B cell (primary cell): ENCODE measurements at places on chromosomes 16 and 17.

GRCh38 chr16:85231959-85232358, 119.7 kb upstream of the CIBAR2 start:
- H3K4me3 ChIP-seq: no peak overlapping the region
- H3K27me3 ChIP-seq: peaks cover 24% of the 10 kb centered on the region
- no peaks in the 10 kb centered on the region for H3K36me3 ChIP-seq
- H3K27ac ChIP-seq: no peak overlapping the region
- peaks cover 20% of the 10 kb centered on the region for H3K4me1 ChIP-seq

DNA sequence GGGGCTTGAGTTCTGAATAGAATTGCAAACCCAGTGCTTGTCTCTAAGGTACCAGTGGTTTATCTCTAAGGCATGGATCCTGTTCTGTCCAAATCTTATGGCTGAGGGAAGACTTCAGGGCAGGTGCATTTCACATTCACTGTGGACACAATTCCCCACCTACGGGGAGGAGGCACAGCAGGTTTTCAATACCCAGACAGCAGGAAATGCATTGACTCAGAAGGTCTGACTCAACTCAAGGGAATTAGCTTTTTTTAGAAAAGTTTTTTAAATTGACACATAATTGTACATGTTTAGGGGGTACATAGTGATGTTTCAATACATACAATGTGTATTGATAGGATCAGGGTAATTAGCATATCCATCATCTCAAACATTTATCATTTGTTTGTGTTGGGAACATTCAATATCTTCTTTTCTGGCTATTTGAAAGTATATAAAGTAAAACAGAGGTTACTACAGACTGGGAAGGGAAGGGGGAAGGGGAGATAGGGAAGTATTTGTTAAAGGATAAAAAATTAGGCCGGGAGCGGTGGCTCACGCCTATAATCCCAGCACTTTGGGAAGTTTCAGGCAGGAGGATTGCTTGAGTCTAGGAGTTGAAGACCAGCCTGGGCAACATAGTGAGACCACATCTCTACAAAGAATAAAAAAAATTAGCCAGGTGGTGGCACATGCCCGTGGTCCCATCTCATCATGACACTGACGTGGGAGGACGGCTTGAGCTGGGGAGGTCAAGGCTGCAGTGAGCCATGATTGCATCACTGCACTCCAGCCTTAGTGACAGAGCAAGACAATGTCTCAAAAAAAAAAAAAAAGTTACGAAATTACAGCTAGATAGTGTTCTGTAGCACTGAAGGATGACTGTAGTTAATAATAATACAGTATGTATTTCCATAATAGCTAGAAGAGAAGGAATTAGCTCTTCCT, 54.9 kb downstream of the RGS9 start:
- H3K27me3 ChIP-seq: no peaks in the 10 kb centered on the region
- no peaks in the 10 kb centered on the region for H3K4me1 ChIP-seq
- DNase-seq: no peak
- no peaks in the 10 kb centered on the region for H3K36me3 ChIP-seq

DNA sequence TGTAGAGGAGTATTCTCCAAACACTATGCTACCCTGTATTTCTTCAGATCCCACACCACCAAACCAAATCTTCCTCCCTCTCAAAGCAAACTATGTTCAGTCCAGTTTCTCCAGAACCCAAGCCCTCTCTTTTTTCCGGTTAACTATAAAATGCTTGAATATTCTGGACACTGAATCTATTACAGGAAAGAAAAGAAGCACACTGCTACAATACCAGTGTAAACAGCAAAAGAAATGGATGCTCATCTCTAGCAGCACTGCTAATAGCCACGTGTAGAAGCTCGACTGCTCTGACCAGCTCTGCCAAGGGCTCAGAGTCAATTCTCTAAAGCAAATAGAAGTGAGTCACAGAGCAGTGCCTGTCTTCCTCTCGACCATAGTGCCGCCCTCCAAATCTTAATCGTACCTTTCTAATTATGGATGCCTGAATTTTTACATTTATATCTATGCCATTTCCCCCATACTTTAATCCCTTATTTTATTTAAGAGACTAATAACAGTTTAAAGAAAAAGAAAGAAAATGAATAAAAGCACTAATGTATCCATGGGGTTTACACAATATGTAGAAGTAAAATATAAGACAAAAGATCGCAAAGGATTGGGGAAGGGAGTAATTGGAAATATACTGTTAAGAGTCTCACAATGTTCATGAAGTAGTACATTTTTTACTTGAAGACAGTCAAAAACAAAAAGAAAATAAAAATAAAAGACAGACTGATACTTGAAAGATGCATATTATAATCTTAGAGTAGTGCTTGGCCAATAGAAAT, 154.5 kb downstream of the PARN start:
- DNase-seq: no peak
- H3K27me3 ChIP-seq: no peaks in the 10 kb centered on the region
- peaks cover 22% of the 10 kb centered on the region for H3K36me3 ChIP-seq

DNA sequence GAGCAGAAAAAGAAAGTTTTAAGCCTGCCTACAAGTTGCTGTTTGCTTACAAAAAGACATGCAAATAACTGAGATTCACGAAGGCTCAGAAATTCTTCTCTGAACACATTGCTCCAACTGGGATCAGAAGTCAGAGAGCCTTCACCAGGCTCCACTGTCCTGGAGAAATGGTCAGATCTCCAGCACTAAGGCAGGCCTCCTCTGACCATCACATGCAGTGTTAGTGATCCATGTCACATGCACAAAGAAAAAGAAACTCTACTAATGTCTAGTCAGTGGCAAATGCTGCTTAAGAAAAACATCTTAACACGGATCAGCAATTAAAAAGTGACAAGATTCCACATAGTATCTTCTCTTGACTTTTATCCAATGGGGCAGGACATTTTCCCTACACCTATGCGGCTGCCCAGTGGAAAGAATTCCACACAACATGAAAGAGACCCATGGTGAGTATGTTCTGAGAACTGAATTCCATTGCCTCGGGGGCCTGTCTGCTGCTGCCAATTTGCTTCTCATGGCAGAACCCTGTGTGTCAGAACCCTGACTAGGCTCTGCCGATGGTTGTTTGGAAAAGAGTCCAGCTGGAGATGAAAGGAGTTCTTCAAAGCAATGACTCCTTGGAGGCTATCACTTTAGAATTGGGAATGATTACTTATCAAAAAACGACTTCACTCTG, 96.6 kb downstream of the HIC1 start:
- H3K4me1 ChIP-seq: no peaks in the 10 kb centered on the region
- DNase-seq: no peak
- H3K27ac ChIP-seq: no peak overlapping the region
- H3K36me3 ChIP-seq: no peaks in the 10 kb centered on the region
- H3K4me3 ChIP-seq: no peak overlapping the region

DNA sequence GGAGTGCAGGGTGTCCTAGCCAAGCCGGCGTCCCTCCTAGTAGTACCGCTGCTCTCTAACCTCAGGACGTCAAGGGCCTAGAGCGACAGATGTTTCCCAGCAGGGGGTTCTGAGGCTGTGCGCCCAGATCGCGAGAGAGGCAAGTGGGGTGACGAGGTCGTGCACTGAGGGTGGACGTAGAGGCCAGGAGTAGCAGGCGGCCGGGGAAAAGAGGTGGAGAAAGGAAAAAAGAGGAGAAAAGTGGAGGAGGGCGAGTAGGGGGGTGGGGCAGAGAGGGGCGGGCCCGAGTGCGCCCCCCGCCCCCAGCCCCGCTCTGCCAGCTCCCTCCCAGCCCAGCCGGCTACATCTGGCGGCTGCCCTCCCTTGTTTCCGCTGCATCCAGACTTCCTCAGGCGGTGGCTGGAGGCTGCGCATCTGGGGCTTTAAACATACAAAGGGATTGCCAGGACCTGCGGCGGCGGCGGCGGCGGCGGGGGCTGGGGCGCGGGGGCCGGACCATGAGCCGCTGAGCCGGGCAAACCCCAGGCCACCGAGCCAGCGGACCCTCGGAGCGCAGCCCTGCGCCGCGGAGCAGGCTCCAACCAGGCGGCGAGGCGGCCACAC, at the start of gene MMP2:
Gene MMP2, plus strand, starts transcription at position 372 of the 603 bp plus-strand sequence. CDS start 282 bp downstream, outside the sequence.
- H3K27me3 ChIP-seq: peaks cover 18% of the 10 kb centered on the region
- no peaks in the 10 kb centered on the region for H3K4me1 ChIP-seq
- DNase-seq: no peak
- no peaks in the 10 kb centered on the region for H3K36me3 ChIP-seq
- no peak within 1 kb of the TSS for H3K27ac ChIP-seq

DNA sequence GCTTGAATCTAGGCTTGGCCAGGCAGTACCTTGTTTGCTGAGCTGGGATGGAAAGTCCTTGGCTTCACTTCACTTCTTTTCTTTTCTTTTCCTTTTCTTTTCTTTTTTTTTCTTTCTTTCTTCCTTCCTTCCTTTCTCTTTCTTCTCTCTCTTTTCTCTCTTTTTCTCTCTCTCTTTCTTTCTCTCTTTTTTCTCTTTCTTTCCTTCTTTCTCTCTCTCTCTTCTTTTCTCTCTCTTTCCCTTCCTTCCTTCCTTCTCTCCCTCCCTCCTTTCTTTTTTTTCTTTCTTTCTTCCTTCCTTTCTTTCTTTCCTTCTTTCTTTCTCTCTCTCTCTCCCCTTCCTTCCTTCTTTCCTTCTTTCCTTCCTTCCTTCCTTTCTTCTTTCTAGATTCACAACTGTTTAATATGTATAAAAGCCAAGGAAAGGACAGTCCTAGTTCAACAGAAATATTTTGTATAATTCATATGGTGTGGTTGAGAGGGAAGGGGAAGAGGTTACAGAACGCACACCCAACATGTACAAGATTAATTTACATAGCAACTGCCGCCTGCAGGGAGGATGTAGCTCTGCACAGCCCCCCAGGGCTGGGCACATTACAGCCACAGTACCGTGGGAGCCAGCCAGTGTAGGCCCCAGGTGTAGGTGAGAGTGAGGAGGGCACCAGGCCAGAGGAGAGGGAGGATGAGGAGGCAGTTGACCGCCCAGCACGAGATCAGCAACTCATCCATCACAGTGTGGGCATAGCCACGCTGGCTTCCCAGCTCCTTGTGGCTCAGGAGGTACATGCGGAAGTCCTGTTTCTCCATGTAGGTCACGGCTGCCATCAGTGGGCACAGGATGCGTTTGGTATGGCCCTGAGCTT, 9.7 kb upstream of the ITGB3 start:
- peak; percentile 31 for DNase-seq
- no peak overlapping the region for H3K27ac ChIP-seq
- H3K4me1 ChIP-seq: peaks cover 26% of the 10 kb centered on the region
- H3K27me3 ChIP-seq: no peaks in the 10 kb centered on the region
- no peak overlapping the region for H3K4me3 ChIP-seq
- H3K36me3 ChIP-seq: no peaks in the 10 kb centered on the region

DNA sequence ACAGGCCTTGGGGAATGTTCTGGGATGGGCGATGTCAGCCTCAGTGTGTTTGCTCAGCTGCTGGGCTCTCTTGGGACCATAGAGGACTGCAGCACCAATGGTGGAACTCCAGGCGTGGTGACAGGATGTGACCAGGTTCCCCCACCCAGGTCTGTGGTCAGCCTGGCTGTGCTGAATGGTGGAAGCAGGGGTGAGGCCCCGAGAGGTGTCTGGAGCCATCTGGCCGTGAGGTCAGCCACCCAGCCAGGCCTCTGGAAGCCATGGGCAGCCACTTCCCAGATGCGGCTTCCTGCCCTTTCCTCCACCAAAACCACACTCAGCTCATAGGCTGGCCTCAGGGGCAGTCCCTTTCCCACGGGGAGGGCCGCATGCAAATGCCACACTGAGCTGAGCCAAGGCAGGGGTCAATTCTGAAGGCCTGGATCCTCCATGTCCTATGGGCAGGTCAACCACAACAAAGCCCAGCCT, 7.8 kb upstream of the MAPK7 start:
- DNase-seq: peak; percentile 41
- peaks cover 53% of the 10 kb centered on the region for H3K4me1 ChIP-seq
- peak overlapping the region; percentile 68 for H3K27ac ChIP-seq
- no peaks in the 10 kb centered on the region for H3K27me3 ChIP-seq
- H3K36me3 ChIP-seq: peaks cover 4% of the 10 kb centered on the region
- no peak overlapping the region for H3K4me3 ChIP-seq

GRCh38 chr16:64489449-64489848, 632.4 kb downstream of the CDH11 start:
- DNase-seq: no peak
- no peaks in the 10 kb centered on the region for H3K27me3 ChIP-seq
- no peaks in the 10 kb centered on the region for H3K4me1 ChIP-seq
- H3K4me3 ChIP-seq: no peak overlapping the region
- H3K36me3 ChIP-seq: no peaks in the 10 kb centered on the region

DNA sequence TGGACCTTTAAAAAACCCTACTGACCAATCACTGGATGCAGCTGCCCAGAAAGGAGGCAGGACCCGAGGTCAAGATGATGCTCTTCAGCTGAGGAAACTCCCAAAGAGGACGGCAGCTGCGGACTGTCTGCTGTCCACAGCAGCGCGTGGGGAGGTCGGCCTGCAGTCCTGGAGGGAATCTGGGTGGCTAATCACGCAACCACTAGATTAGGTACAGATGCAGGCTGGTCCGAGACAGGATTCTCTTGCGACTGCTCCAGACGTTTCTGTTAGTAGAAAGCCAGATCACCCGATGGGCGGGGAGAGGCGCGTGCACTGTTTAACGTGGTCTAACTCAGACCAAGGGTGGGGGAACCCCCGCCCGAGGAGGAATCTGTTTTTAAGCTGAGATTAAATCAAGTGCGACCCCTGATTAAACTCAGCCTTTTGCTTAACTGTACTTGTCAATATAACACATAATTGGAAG, 8.8 kb downstream of the CTRB2 start:
- H3K4me3 ChIP-seq: no peak overlapping the region
- H3K4me1 ChIP-seq: peaks cover 12% of the 10 kb centered on the region
- H3K27me3 ChIP-seq: peaks cover 18% of the 10 kb centered on the region

DNA sequence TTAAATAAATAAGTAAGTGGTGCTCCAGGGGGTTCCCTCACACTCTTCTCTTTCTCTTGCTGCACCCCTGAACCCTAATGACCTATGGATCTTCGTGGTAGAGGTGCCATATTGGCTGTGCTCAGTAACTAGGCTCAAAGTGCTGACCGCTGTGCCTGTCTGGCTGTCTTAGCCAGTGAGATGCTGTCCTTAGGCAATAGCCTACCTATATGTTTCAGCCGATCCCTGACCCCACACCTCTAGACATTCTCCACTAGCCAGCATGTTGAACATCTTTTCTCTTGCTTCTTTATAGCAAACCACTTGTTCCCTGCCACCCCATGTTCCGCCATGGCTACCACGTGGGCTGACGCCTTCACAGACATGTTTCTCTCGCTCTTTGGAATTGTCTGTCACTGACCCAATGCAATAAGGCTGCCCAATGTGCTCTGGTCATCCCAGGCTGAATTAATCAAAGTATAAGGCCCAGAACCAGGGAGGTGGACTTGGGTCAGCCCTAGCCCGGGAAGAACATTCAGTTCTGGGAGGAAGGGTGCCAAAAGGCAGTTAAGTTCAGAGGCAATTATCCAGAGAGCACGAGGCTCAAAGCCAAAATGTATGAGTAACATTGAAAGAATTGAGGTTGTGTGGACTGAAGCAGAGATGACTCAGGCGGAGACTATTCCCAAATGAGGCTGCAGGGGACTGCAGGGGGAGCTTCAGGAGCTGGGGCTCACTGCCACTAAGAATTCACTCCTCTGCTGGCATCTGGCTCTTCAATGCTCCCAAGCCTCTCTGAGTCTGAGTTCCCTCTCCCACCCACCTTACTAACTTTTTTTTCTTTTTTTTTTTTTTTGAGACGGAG, 28.7 kb upstream of the TNRC6A start:
- no peaks in the 10 kb centered on the region for H3K36me3 ChIP-seq
- no peaks in the 10 kb centered on the region for H3K27me3 ChIP-seq
- DNase-seq: no peak
- H3K27ac ChIP-seq: no peak overlapping the region
